ENCODE measurements at places on chromosomes 11 and 22.
A peak's percentile ranks its signal among the peaks of the same experiment; 100 is the strongest.

DNA sequence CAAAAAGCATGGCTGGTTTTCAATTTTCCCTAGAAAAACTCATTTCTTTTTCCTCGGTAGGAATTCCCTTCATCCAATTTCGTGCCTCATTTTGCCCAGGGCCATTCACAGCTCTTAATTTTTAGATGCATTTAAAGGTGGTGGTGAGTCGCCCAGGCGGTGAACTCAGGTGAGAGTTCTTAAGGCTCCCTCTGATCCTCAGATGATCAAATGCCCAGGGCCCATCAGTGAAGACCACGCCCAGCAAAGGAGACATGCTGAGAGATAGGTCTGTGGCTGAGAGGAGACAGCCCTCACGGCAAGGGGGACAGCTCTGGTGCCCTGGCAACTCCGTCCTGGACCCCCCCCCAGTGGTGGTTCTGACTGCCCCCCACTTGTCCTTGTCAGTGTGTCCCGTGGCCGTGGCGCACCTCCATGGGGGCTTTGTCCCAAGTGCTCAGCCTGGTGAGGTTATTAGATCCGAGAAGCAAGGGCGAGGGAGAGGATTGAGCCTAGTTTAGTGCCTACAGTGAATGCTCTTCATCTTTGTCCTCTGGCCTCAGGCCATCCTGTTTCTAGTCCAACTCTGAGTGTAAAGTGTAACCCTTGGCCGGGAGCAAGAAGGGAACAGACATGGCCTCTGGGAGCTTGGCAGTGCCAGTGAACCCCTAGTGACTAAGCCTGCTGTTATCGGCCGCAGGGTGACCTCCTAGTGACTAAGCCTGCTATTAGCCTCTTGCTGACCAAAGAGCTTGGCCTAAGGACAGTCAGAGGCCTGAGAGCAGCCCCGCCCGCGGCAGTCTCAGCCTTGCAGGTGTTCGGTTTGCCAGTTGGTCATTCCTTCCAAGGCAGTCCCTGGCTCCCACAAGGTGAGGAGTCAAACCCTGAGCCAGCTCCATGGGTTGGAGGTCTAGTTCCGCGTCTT is 83.5 kb downstream of the CTTN start:
- DNase-seq, result no peak

- no peak for DNase-seq
Measured at GRCh38 chr11:83006877-83007330, 64.8 kb downstream of the RAB30 start.

DNA sequence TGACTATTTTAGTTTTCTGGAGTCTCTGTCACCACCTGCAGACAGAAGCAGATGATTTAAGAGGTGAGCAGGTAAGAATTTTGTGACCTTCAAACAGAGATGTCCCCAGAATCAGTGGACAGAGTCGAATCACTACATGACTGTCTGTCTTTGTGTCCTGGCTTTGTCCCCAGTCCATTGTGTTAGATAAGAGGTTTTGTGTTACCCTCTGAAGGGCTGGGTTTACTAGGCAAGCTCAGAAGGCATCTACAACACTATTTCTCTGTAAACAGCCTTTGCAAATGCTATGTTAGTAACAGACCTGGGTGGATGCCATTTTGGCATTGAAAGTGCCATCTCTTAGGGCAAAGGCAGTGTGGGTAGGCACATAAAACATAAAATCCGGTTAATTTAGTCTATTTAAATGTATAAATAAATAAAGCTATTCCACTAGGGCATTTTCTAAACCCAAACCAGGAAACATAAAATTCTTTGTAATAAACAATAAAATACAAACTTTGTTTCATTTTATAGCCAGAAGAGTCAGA is 40.3 kb upstream of the CADM1 start:
- DNase-seq, result no peak

DNA sequence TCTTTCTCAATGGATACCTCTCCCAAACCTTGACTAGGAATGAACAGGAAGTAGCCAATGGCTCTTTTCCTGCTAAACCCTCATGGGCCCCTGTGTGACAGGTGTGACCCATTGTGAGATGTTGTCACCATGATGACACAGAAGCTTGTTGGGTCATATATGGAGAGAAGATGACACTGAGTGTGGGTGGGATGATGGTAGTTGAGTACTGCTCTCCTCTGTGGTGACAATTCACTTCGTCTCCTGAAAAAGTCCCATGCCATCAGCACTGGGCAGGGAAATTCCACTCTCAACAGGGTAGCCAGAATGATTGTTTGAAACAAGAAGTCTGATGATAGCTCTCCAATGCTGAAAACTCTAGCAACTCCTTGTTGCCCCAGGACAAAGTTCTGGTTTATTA is 94.0 kb upstream of the SEZ6L start:
- no peak for DNase-seq

DNA sequence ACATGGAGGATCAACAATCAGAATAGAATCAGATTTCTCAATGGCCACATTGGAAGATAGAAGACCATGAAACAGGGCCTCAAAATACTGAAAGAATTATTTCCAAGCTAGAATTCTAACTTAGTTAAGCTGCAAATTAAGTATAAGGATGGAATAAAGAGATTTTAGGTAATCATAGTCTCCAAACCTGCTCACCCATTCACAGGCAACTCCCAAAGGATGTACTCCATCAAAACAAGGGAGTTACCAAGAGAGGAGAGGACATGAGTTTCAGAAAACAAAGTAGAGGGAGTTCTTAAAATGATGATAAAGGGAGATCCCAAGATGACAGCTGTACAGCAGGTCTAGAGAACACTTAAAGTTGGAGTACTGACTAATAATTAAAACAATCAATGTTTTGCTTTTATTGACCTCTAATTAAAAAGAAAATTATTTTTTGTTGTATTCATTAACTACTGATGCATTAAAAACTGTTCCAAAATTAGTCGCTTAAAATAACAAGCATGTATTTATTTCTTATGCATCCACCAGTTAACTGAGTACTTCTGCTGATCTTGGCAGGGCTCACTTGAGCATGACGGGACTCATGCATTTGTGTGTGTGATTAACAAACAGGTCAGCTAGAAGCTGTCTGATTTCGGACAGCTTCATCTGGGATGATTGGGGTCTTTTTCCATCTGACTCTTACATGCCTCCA is 95.6 kb downstream of the CD44 start:
- no peak for DNase-seq

DNA sequence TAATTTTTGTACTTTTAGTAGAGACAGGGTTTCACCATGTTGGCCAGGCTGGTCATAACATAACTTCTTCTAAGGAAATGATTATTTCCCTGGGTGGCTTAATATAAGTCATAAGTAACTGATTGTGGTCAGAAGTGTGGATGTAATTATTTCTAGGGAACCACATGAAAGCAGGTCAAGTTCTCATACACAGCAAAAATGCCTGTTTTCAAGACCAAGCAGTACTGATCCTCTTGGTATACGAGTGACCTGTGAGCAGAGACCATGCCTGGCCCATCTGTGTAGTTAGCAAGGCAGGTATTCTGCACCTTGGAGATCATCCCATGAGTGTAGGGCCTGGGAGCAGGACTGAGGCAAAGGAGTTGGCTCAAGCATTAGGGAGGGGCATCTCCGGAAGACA is 32.5 kb upstream of the NUCB2 start:
- no peak for DNase-seq

DNA sequence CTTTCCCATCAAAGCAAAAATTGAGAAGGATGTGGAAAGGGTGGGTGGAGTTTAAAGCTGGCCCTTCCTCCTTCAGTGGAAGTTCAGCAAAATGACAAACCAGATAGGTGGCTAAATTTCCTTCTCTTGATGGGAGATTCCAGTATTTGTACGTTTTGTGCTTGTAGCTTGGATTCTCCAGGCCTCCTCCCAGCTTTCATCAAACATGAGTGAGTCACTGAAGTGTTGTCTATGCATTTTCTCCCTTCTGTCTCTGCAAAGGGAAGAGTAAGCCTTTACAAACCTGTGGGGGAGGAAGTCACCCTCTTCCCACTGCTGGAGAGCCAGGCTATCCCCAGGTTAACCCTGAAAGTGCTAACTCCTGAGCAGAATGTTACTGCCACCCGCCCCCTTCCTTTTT is 6.4 kb downstream of the MARK2 start:
- DNase-seq, result no peak

DNA sequence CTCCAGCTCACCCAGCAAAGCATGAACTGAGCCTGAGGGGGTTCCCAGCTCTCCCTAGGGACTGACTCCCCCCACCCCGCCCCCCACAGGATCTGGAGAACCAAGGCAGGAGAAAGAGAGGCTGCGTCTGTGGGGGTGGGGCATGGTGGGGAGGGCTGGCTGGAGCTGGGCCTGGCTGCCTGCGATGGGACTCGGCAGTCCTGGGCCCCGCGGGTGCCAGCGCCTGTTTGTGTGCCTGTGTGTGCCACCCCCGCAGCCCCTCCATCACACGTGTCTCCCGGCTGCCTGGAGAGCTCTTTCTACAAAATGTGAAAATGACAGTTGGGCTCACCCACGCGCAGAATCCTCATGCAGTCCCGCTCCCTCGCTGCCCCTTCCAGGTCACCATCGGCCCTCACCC is 46.8 kb downstream of the CACNA1I start:
- DNase-seq, result no peak

GRCh38 chr11:104883342-104883741 is 14.9 kb downstream of the CASP12 start:
- DNase-seq, result no peak

GRCh38 chr22:29306175-29306834 is at the start of gene GAS2L1:
Gene GAS2L1 (plus strand): TSS chr22:29306650. CDS start chr22:29308106, 1,456 bp downstream.
- DNase-seq, result peak; percentile 74

GRCh38 chr11:71472941-71473792 is 20.2 kb downstream of the NADSYN1 start:
- DNase-seq, result no peak

DNA sequence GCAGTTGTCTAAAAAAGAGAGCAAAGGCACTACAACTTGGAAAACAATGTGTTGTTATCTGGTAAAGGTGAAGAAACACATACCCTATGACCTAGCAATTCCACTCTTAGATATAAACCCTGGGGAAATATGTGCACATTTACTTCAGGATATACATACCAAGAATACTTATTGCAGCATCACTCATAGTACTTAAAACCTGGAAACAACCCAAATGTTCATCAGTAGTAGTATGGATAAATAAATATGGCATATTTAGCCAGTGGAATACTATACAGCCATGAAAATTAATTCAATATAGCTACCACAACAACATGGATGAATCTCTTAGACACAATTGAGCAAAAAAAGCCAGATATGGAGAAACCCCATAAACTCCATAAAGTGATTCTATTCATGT is 26.1 kb upstream of the MICAL2 start:
- no peak for DNase-seq

DNA sequence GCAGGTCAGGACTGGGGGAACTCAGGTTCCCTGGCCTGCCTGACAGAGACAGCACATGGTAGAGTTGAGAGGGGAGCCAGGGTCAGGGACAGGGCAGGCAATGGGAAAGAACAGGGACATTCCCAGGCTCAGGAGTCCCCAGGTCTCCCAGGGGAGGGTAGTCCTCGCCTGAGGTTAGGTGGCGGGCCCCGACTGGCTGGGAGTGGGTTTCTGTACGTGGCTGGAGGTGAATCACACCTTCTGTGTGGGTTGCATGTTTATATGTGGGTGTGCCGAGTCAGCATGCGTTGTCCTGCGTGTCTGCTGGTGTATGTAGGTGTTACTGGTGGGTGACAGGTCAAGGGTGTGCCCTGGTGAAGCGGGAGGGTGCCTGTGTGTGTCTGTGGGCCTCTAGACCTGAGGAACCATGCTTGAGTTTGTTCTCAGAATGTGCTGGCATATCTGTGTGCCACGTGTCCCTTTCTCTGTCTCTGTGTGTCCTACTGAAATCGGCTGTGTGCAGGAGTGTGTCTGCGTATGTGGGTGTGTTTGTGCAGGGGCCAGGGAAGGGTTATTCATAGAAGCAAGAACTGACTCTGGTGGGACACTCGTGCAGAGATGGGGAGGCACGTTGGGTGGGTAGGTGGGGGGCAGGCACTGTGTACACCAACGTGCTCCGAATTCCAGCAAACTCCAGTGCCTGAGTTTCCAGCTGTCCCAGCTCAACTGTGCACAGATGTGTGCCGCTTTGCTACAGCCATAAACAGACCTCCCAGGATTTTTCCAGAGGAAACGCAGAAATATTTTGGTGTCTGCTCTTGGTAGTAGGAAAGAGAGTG is 23.8 kb upstream of the OAF start:
- DNase-seq, result no peak

All from activated CD8-positive, alpha-beta T cell treated with anti-CD3 and anti-CD28 coated beads, Interleukin-2, amount 10 ng/mL, durations not matched to agents 7 days and 5 days (primary cell).